Nasal cavity respiratory epithelium epithelial cell of viscerocranial mucosa (primary cell): ENCODE measurements at places on chromosomes 2 and 18. TPM values are rescaled to one million over a fixed set of nuclear protein-coding genes. Genes with fewer than 3 reads are reported as not detected.

The CYP27C1 gene
- total RNA-seq, result 0.34 and 0.36 TPM in 2 replicates

The GPR35 gene
- 0.34 and 0.85 TPM in 2 replicates for total RNA-seq

The GULP1 gene
- 38.7 and 66.6 TPM in 2 replicates for total RNA-seq

The IL1RN gene
- total RNA-seq, result 53.7 and 106 TPM in 2 replicates

The GPR155 gene
- total RNA-seq, result 1.7 and 3.7 TPM in 2 replicates

The RAB17 gene
- 0.34 and 1.5 TPM in 2 replicates for total RNA-seq

The CNTNAP5 gene
- not detected in 2 replicates for total RNA-seq

The TBR1 gene
- under 0.01 TPM in 1 of 2 replicates, not detected in the other for total RNA-seq

The DNAJC5G gene
- total RNA-seq, result not detected in 2 replicates

The GNAL gene
- total RNA-seq, result 9.6 and 17.1 TPM in 2 replicates

The NT5DC4 gene
- 0.07 TPM in 1 of 2 replicates, not detected in the other for total RNA-seq

The CRYBA2 gene
- not detected in 2 replicates for total RNA-seq

The FBXO11 gene
- total RNA-seq, result 81.0 and 101 TPM in 2 replicates

The VWC2L gene
- total RNA-seq, result 0.07 TPM in 1 of 2 replicates, not detected in the other

The PDE1A gene
- total RNA-seq, result 0.21 and 0.34 TPM in 2 replicates

The PREB gene
- 39.4 and 82.7 TPM in 2 replicates for total RNA-seq

The ASPRV1 gene
- total RNA-seq, result 0.21 and 0.34 TPM in 2 replicates

The KCNK3 gene
- total RNA-seq, result not detected in 2 replicates

The MMADHC gene
- 153 and 222 TPM in 2 replicates for total RNA-seq

The RBM44 gene
- total RNA-seq, result 0.28 and 0.34 TPM in 2 replicates

The SPP2 gene
- total RNA-seq, result not detected in 2 replicates

The ORC2 gene
- 26.0 and 27.3 TPM in 2 replicates for total RNA-seq

The CYS1 gene
- under 0.01 and 0.43 TPM in 2 replicates for total RNA-seq

The SCN9A gene
- 6.2 and 12.3 TPM in 2 replicates for total RNA-seq

The LYPD6 gene
- total RNA-seq, result 1.4 TPM in 2 replicates

The SERPINB12 gene
- 0.28 and 0.34 TPM in 2 replicates for total RNA-seq

The GBX2 gene
- not detected in 2 replicates for total RNA-seq

The ZSWIM2 gene
- total RNA-seq, result not detected in 2 replicates

The CHRNG gene
- not detected in 2 replicates for total RNA-seq

The C2orf66 gene
- under 0.01 and 0.93 TPM in 2 replicates for total RNA-seq

The CABLES1 gene
- 0.34 and 1.2 TPM in 2 replicates for total RNA-seq

The RGPD3 gene
- total RNA-seq, result 0.34 and 0.43 TPM in 2 replicates

The STON1 gene
- 0.34 and 0.50 TPM in 2 replicates for total RNA-seq

The CYP26B1 gene
- total RNA-seq, result 1.0 and 2.8 TPM in 2 replicates

The SERPINB13 gene
- total RNA-seq, result 16.7 and 114 TPM in 2 replicates

The AMER3 gene
- not detected in 2 replicates for total RNA-seq

The MCM6 gene
- total RNA-seq, result 5.1 and 5.8 TPM in 2 replicates

The GALNT3 gene
- 92.9 and 105 TPM in 2 replicates for total RNA-seq

The ELMOD3 gene
- total RNA-seq, result 18.5 and 25.6 TPM in 2 replicates

The WNT10A gene
- total RNA-seq, result 1.0 and 7.5 TPM in 2 replicates

The MPP4 gene
- under 0.01 and 0.07 TPM in 2 replicates for total RNA-seq

The IL1RL2 gene
- 3.1 and 6.3 TPM in 2 replicates for total RNA-seq

The SPDYA gene
- total RNA-seq, result 0.68 and 2.1 TPM in 2 replicates

The UGT1A4 gene
- under 0.01 and 1.8 TPM in 2 replicates for total RNA-seq

The RNF152 gene
- 24.6 and 76.5 TPM in 2 replicates for total RNA-seq

The SLC9A4 gene
- total RNA-seq, result 0.07 TPM in 1 of 2 replicates, not detected in the other

The ASXL3 gene
- under 0.01 and 0.14 TPM in 2 replicates for total RNA-seq

The ALPP gene
- under 0.01 TPM in 1 of 2 replicates, not detected in the other for total RNA-seq

The ALLC gene
- not detected in 2 replicates for total RNA-seq

The GPC1 gene
- 74.5 and 314 TPM in 2 replicates for total RNA-seq

The RESP18 gene
- not detected in 2 replicates for total RNA-seq

The IL18R1 gene
- total RNA-seq, result 5.5 and 9.5 TPM in 2 replicates

The CYBRD1 gene
- 8.9 and 33.0 TPM in 2 replicates for total RNA-seq
